Psoas muscle (tissue), 8 donors: ENCODE measurements at places on chromosomes 1 and 21. TPM values are rescaled to one million over a fixed set of nuclear protein-coding genes. Genes with fewer than 3 reads are reported as not detected.
A peak's percentile ranks its signal among the peaks of the same experiment; 100 is the strongest.

Gene TMOD4
- 154 TPM for polyA plus RNA-seq

Gene MYBPH
- polyA plus RNA-seq = 33.4 TPM

Gene SDC3
- 3.3 TPM for polyA plus RNA-seq

Gene HAO2
- polyA plus RNA-seq = not detected

Gene FCRL5
- 0.04 TPM for polyA plus RNA-seq

Gene RNU1-3
- polyA plus RNA-seq = not detected

- no peak for DNase-seq
These were observed 20.4 kb downstream of the SLC16A1 start for GRCh38 chr1:112935461-112936111.

DNA sequence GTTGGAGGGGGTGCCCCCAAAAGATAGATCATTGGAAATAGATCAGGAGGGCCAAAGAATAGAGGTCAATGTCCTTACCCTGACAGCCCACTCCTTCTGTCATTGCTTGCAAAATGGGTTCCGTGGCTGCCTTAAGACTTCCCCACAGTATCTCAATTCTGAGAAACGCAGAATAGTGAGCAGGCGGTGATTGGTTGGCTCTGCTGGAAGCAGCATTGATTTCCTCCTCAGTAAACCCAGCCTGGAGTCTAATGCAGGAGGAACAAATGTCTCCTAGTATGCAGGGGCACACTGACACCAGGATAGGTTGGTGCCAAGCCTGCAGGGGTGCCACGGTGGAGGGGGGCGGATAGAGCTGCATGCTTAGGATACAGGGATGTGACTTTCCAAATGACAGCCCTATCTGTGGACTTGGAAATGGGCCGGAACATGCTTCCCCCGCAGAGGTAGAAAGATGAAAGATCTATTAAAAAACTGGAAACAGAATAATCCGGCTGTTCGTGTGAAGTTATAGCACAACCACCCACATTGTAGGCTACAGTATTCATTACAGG is 76.9 kb downstream of the BRINP2 start:
- DNase-seq = no peak

DNA sequence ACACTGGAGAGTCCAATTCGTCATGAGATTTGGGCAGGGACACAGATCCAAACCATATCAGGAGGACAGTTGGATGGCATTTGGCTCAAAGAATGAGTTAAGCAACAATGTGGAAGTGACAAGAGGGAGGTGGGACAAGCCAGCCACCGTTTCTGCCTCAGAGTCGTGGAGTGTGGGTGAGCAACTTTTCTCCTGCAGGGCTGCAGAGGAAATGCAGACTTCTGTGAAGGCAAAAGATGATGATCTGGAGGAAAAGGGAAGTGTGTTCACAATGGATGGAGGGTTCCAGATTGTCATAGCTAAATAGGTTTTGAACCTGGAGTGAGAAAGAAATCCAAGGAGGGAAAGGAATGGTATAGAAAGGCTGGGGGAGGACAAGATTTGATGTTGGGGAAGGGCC is 16.4 kb upstream of the KANK4 start:
- DNase-seq = no peak

DNA sequence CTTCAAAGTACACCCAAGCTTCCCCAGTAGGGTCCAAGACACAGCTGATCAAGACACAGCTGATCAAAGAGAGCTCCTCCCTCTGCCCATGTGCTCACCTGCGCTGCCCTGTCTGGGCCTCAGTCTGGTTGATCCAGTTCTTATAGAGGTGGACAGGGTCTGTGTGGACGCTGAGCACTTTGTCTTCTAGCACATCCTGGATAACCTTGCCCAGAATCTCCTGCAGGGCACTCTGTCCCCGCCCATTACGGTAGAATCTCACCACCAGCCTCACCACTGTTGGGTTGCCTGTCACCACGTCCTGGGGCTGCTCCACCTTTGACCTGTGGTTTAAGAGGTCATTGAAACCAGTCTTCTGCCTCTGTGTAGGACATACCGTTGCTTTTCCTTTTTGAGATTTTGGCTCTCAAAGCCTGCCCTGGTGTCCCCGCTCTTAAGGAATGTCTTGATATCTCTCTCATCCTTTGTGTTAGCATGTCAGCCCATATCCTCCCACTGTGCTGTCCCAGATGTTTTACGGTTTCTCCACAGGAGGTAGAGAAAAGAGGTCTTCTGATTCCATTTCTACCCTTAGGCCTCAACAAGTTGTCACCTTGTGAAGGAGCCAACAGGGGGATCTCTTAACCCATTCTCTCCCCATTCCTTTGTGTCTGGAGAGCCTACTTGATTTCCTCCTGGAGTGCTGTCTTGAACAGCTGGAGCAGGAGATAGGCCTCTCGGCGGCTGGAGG is 33.5 kb downstream of the IQGAP3 start:
- no peak for DNase-seq

GRCh38 chr1:236067854-236068454 is 3.1 kb upstream of the NID1 start:
- DNase-seq = no peak

GRCh38 chr1:82466416-82466815 is 665.7 kb downstream of the ADGRL2 start:
- DNase-seq = no peak

DNA sequence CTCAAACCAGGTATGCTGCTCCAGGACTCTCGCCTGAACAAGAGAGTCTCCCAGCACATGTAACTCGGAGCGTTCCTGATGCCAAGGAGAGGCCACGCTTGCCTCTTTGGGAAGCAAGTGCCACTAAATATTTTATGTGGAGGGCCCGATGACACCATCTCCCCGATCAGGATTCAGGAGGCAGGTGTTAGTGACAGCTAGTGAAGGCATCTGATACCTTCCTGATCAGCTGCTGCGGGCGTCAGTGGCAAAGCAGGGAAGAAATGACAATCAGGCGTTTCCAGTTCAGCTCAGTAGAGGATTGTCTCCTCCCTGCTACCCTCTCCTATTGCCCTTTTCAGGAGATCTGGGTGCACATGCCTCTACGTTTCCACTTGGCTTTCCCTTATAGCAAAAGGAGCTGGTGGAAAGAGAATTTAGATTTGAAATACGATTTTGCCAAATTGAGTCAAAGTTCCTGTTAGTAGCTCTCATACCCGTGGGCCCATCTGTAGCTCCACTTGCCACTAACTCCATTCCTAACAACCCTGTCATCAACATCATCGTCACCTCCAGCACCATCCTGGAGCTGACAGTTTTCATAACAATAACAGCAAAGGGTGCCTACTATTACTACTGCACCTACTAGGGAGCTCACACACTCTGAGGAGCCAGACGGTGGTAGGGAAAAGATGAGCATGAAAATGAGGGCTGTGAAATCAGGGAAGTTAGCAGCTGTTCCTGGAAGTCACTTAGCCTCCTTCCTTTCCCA is 21.6 kb downstream of the PLXNA2 start:
- no peak for DNase-seq

DNA sequence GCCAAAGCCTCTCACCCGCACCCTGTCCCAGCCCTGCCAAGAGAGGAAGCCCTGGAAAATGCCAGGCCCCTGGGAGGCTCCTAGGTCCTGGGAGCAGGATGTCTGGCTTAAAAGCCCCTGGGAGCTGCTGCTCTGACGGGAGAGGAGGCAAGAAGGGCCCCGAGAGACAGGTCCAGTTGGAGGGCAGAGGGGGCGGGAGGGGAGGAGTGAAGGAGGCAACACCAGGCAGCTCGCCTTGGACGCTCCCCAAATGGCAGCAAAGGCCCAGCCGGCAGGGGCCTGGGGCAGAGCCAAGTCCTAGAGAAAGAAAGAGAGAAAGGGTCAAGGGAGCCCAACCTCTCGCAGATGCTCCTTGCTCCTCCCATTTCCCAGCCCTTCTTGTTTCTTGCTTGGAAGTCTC is 6.8 kb downstream of the ETV3L start:
- DNase-seq = peak; percentile 45
